ENCODE measurements at places on chromosomes 6 and 20. TPM values are rescaled to one million over a fixed set of nuclear protein-coding genes. Genes with fewer than 3 reads are reported as not detected.

GRCh38 chr6:168546151-168546550, 105.2 kb downstream of the SMOC2 start:
- DNase-seq = no peak

- DNase-seq = no peak
These were observed 50.9 kb downstream of the FAM217A start for GRCh38 chr6:4028051-4028450.

GRCh38 chr6:105199711-105200110, 19.9 kb upstream of the POPDC3 start:
- no peak for DNase-seq

The RGS17 gene
- total RNA-seq = not detected

The CCN5 gene
- 84.0 TPM for total RNA-seq

The TREML2 gene
- not detected for total RNA-seq

DNA sequence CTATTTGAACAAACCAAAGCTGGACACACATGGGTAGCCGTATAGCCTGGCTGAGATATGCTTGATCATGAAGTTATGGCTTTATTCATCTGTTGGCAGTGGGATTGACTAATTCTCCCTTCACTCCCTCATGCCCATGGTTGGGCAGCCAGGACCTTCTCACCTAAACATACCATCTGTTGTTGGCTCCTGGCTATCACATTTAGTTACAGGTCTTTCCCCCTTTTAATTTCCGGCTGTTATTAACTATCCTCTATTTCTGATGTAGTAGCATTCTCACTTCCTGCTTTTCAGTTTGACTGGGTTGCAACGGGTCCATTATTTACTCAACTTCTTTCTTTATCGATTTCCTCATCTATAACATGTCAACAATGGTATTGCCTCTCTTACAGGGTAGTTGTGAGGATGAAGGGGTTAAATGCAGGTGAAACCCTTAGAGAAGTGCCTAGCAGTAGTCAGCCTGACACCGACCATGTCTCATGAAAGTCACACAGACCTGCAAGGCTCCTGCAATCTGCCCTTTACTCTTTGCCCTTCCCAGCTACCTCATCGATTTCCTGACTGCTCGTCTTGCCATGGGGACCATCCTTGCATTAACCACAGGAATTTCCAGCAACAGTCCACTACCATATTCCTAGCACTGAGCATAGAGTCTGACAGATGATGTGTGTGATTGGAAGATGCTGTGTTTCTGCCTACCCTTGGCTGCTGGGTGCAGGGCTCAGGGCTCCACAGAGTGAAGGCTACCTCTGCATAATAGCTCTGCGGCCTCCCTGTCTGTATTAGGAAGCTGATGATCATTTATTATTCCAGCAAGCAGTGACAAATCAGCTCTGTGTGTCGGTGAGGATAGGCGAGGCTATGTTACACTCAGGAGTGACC, 42.2 kb downstream of the PPP1R14C start:
- no peak for DNase-seq

DNA sequence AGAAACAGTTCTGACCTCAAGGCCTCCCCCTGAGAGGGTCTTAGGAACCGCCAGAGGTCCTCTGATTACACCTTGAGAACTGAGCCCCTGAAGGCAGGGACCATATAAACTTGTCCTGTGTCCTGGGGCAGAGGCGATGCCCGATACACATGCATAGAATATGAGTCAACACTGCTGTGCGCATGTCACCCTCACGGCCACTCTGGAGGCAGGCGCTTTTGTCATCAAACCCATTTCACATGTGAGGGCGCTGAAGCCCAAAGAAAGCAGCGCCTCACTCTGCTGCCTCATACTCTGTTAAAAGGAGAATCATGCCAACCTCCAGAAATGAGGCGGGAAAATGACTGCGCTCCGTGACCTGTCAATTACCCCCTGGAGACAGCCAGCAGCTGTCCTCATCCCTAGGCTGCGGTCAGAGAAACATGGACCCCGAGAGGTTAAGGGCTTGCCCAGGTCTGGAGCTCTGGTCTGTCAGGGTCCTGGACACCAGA, 158.3 kb downstream of the GRM4 start:
- no peak for DNase-seq

Measured in tibial nerve (tissue), 4 donors.